Stimulated activated CD4-positive, alpha-beta T cell treated with anti-CD3 and anti-CD28 coated beads, Interleukin-15, amount 100 ng/mL, for 1 hour (primary cell): ENCODE measurements at places on chromosomes 7 and 10.
A peak's percentile ranks its signal among the peaks of the same experiment; 100 is the strongest.

- no peak for DNase-seq
Measured at GRCh38 chr10:114045136-114046086, 1.7 kb downstream of the ADRB1 start.

GRCh38 chr10:26840938-26841732 is 19.6 kb downstream of the ABI1 start:
- no peak for DNase-seq

- DNase-seq = no peak
Measured at GRCh38 chr10:77072836-77073662, 564.6 kb downstream of the KCNMA1 start.

GRCh38 chr10:4543938-4544533 is 282.0 kb upstream of the AKR1E2 start:
- no peak for DNase-seq

- DNase-seq = no peak
Measured at GRCh38 chr10:25934621-25935139, 651 bp downstream of the MYO3A start.

GRCh38 chr10:130041451-130042371 is 68.9 kb downstream of the C10orf143 start:
- DNase-seq = no peak

- DNase-seq = no peak
Measured at GRCh38 chr10:25565570-25565969, 368.5 kb upstream of the MYO3A start.

- no peak for DNase-seq
Measured at GRCh38 chr10:29392376-29393021, 103.6 kb downstream of the LYZL1 start.

GRCh38 chr10:131689486-131689885 is 211.3 kb upstream of the PPP2R2D start:
- DNase-seq = no peak

- no peak for DNase-seq
Measured at GRCh38 chr7:27144781-27145164, 1.3 kb upstream of the HOXA5 start.

GRCh38 chr7:67445728-67446127 is 449.1 kb downstream of the TYW1 start:
- no peak for DNase-seq

DNA sequence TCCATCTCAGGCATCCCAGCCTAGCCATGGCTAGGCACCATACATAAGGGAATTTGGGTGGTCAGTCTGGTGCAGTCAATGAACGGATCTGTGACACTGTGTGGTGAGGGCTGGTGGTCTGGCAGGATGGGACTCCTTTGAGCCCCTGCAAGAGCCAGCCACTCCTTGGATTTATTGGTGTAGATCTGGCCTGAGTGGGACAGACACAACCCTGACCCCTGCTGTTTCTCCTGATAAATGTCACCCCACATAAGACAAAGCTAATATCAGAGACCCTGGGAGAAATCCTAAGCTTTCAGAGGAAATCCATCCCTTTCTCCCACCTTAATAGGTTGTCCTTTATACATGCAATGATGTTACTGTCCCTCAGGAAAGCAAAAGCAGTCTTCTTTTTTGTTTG is 2.3 kb downstream of the FBXO24 start:
- no peak for DNase-seq

- peak; percentile 3 for DNase-seq
Measured at GRCh38 chr7:140176122-140176701, 571 bp downstream of the KDM7A start.

- DNase-seq = no peak
Measured at GRCh38 chr7:92421676-92422435, 25.4 kb upstream of the GATAD1 start.

DNA sequence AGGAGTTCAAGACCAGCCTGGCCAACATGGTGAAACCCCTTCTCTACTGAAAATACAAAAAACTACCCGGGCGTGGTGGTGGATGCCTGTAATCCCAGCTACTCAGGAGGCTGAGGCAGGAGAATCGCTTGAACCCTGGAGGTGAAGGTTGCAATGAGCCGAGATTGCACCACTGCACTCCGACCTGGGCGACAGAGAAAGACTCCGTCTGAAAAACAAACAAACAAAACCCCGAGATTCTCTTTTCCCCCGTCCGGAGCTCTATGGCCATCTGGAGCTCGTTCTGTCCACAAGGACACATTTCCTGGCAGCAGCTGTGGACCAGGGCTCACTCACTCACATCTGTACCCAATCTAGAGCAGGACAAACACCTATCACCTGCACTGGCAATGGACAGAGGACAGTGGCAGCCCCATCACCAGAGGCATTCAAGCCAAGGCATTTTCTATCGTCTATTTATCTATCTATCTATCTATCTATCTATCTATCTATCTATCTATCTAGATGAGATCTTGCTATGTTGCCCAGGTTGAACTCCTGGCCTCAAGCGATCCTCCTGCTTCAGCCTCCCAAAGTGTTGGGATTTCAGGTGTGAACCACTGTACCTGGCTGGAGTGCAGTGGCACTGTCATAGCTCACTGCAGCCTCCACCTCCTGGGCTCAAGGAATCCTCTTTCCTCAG is 167.1 kb upstream of the TNRC18 start:
- no peak for DNase-seq

- DNase-seq = no peak
Measured at GRCh38 chr10:77965294-77965693, 38.7 kb upstream of the DLG5 start.

- DNase-seq = no peak
Measured at GRCh38 chr10:3295582-3296151, 123.1 kb upstream of the PITRM1 start.

DNA sequence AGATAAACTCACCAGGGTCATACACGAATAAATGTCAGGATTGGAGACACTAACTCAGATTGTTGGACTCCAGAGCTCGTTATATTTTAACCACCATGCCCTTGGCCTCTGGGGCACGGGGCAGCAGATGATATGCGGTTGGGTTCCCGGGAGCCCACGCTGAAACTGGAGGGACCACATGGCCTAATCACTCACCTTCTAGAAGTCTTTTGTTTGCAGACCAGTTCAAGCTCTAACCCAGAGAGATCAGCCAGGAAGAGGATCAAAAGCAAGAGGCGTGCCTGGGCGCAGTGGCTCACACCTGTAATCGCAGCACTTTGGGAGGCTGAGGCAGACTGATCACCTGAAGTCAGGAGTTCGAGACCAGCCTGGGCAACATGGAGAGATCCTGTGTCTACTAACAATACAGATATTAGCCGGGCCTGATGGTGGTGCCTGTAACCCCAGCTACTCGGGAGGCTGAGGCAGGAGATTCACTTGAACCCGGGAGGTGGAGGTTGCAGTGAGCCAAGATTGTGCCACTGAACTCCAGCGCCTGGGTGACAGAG is 42.6 kb upstream of the ECHDC3 start:
- no peak for DNase-seq

DNA sequence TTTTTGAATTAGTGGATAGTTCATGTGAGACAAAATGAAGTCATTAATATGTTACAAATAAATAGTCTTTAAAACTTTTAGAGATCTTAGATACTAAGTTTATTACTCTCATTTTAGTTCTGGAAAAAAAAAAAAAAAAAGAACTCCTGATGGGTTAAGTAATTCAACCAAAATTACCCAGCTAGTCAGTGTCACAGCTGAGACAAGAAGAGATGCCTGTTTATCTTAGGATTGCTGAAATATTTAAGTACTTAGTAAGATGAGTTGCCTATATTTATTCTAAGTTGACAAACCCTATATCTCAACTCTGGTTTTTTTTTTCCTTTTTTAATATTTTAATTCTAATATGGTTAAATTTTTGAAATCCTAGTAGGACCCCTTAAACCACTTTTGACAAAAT is 781.0 kb upstream of the LRRN3 start:
- no peak for DNase-seq

DNA sequence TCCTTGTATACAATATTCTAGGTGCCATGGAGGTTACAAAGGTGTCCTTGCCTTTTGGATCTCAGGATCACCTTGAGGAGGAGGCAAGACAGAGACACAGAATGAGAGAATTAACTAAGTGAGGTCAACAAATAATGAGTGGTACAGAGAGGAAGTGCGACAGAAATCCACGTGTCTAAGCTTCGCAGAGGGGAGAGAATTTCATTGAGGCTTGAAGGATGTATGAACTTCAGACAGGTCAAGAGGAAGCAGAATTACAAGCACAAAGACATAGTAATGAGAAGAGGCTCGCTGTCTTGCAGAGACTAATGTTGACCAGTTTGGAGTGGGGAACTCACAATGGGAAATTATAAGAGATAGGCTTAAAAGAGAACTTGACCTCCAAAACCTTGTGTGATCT is 308.7 kb downstream of the FRMD4A start:
- DNase-seq = no peak

DNA sequence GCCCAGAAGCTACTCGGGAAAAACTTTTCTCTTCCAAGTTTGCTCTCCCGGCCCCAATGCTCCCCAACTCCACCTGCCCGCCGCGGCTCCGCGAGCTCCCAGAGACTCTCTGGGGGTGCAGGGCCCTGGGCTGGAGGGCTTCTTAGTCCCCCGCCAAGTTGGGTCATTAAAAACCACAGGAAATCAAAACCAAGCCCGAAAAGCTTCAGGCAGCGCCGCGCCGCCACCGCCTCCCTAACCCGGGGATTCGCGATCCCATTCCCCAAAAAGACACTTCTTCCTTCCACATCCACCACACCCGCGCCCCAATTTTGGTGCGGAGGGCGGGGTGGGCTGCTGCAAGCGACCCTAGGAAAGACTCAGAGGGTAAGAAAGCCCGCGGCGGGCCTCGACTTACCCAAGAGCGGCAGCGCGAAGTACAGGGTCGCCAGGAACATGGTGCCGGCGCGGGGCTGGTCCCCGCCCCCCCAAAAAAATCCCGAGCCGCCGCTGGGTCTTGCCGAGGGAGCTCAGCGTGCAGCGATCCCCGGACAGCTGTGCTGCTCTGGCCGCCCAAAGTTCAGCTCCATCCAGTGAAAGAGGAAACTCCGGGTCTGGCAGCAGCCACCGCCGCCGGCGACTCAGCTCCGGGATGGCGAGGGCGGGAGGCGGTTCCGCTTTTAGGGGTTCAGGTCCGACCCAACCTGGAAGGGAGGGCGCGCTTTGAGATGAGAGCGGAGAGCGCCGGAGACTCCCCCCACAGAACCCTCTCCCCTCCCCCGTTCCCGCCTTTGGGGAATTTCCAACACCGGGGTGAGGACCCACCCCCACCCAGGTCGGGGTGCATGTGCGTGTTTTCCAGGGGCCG is 1.2 kb downstream of the GFRA1 start:
- DNase-seq = no peak

DNA sequence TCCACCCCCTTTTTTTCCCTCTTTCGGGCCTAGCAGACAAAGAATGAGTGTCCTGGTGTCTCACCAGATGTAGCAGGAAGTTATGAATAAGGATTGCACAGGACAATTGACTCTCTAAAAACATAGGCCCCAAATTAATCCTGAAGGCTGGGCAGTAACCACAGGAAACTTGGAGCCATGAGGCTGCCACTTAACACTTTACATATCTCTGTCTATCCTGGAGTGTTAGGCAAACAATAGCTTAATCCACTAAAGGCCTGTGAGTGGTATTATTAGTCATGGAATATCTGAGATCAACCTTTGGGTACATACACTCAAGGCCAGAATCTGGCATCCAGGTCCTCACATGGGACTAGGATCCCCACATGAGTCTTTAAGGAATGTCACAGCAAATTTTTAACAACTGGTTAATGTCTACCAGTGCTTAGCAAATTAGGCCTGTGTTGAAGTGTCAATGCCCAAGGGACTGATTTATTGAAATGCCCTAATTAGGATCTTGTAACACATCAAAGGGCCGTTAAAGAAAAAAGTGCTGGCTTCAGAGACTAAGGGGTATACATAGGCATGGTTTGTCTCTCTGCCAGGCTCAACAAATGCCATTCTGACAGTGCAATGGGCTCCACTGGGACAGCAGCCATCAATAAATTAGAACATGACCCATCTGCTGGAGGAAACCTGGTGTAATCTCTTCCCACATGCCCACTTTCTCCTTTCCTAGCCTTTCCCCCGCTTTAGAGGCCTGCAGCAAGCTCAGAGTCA is 196.7 kb upstream of the TBX20 start:
- DNase-seq = no peak

DNA sequence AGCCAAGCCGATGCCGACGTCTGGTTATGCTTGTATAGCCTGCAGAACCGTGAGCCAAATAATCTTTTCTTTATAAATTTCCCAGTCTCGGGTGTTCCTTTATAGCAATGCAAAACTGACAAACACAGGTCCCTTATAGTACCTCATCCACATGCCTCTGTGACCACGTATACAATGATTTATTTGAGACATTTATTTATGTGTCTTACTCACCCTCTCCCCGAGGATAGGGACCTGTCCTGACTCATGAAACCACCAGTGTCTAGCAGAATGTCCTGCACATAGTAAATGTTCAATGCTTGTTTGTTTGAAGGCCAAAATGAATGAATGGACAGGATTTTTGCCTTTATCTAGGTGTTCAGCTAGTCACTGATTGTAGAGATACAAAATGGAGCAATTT is 147.9 kb upstream of the FZD8 start:
- DNase-seq = no peak

DNA sequence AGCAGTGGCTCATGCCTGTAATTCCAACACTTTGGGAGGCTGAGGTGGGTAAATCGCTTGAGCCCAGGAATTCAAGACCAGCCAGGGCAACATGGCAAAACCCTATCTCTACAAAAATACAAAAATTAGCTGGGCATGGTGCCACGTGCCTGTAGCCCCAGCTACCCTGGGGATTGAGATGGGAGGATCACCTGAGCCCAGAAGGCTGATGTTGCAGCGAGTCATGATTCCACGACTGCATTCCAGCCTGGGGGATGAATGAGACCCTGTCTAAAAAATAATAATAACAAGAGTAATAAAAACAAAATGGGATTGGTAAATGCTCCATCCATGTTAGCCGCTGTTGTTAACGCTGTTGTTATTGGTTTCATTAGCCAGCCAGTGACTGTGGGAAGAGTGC is 1.3 kb upstream of the HKDC1 start:
- no peak for DNase-seq

GRCh38 chr7:38736138-38736537 is 105.0 kb upstream of the AMPH start:
- DNase-seq = no peak

GRCh38 chr7:22720791-22721786 is 5.9 kb upstream of the IL6 start:
- no peak for DNase-seq

DNA sequence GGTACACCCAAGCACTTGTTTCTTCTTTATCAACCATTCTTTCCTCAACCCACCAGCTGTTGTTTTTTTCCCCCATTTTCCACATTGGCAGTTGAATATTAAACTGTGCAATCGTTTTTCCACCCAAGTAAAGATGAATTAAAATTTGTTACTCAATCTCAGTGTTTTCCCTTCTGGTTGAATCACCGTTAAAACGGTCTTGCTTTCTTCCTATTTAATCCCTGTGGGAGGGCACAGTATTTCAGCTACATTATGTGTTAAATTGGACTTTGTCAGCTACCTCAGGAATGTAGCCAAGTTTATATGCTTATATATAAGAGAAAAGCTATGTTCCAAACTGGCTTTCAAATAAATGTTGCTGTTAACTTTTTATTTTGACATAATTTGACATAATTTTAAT is 19.9 kb downstream of the SLC35G1 start:
- DNase-seq = no peak

GRCh38 chr10:89030791-89031190 is 40.2 kb downstream of the FAS start:
- no peak for DNase-seq
